Endothelial cell (in vitro differentiated cells): ENCODE measurements at places on chromosomes 11 and 22. TPM values are rescaled to one million over a fixed set of nuclear protein-coding genes. Genes with fewer than 3 reads are reported as not detected.

The SCUBE1 gene
- total RNA-seq: 54.7 TPM

The ZNF70 gene
- 8.0 TPM for total RNA-seq

The SYT12 gene
- 0.82 TPM for total RNA-seq

The SEPTIN5 gene
- total RNA-seq: 2.3 TPM

The UBE2L6 gene
- 56.2 TPM for total RNA-seq

The OVOL1 gene
- total RNA-seq: not detected

The MB gene
- total RNA-seq: not detected

The SLCO2B1 gene
- 3.5 TPM for total RNA-seq

The BUD13 gene
- total RNA-seq: 16.9 TPM

The DEAF1 gene
- total RNA-seq: 118 TPM

The IGLL5 gene
- not detected for total RNA-seq

GRCh38 chr22:41620589-41621098, at the start of gene DESI1:
DESI1 (minus strand) TSS chr22:41621043; CDS start chr22:41620839, 204 bp downstream.
- H3K27me3 ChIP-seq: no peaks in the 10 kb centered on the region

DNA sequence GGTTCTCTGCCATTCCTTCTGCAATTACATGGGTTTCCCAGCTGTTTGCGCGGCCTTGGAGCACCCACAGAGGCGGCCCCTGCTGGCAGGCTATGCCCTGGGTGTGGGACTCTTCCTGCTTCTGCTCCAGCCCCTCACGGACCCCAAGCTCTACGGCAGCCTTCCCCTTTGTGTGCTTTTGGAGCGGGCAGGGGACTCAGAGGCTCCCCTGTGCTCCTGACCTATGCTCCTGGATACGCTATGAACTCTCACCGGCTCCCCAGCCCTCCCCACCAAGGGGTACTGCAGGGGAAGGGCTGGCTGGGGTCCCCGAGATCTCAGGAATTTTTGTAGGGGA, 2.6 kb downstream of the RCE1 start:
- H3K27me3 ChIP-seq: peaks cover 22% of the 10 kb centered on the region
- H3K4me1 ChIP-seq: peaks cover 17% of the 10 kb centered on the region
- peaks cover 10% of the 10 kb centered on the region for H3K36me3 ChIP-seq
- no peak for DNase-seq
- H3K27ac ChIP-seq: no peak overlapping the region
- no peak overlapping the region for H3K4me3 ChIP-seq

GRCh38 chr11:57500515-57500914, 15.0 kb downstream of the SLC43A1 start:
- peak overlapping the region; percentile 76 for H3K27ac ChIP-seq
- DNase-seq: no peak
- peaks cover 11% of the 10 kb centered on the region for H3K36me3 ChIP-seq
- H3K4me3 ChIP-seq: no peak overlapping the region

GRCh38 chr11:18265949-18266348, at the start of gene SAA1:
SAA1 (plus strand) TSS chr11:18266264; CDS start chr11:18266888, 624 bp downstream.
- no peak for DNase-seq
- H3K27ac ChIP-seq: no peak within 1 kb of the TSS
- H3K27me3 ChIP-seq: no peaks in the 10 kb centered on the region
- H3K4me1 ChIP-seq: no peaks in the 10 kb centered on the region
- H3K36me3 ChIP-seq: peaks cover 3% of the 10 kb centered on the region

DNA sequence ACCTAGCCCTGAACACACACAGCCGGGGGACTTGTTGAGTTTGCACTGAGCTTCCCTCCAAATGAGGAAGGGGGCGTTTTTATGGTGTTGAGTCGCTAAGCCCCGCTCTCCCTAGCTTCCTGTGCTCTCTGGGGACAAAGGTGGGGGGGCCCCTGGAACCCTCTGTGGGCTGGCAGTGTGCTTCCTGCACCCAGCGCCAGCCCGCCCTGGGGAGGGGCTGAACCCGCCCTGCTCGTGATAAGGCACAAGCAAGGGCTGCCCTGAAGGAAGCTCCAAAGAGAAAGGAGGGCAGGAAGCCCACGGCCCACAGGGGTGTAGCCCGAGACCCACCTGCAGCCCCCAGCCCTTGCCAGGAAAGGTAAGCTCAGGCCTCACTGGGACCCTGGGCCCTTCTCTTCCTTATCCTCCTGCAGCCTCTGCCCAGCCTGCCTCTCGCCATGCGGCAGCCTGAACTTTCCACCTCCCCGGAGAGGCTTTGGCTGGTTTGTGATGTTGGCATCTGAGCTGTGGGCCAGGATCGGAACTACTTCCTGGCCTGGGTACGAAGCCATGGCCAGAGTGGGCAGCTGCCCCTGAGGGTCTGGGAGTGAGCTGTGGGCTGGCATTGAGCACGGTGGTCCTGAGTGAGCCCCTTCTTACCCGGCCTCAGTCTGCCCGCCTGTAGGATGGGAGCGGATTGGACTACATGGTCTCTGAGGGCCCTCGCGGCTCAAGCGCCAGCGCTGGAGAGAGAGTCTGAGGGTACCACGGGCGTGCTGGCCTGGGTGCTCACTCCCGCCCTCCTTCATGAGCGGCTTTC, at the start of gene FERMT3:
Gene FERMT3, plus strand, starts transcription at position 265 of the 799 bp plus-strand sequence. CDS start 644 bp downstream, outside the sequence.
- no peak within 1 kb of the TSS for H3K4me3 ChIP-seq
- peak within 1 kb of the TSS; percentile 64 for H3K27ac ChIP-seq
- DNase-seq: no peak
- H3K36me3 ChIP-seq: peaks cover 20% of the 10 kb centered on the region

DNA sequence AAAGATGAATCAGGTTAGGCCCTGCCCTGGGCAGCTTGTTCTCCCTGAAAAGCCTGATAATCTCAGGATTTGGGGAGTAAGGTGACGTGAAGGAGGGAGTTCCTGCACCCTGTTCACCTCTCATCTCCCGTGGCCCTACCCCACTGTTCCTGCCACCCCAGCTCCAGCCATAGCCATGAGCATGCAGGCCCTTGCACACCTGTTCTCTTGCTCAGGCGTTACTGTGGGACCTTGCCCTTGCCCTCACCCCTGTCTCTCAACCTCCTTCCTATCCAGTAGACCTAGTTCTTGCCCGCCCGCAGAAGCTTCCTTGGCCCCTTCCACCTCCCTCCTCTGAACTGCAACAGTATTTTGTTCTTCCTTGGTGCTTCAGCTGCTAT, 15.0 kb downstream of the TSKU start:
- H3K4me1 ChIP-seq: no peaks in the 10 kb centered on the region
- H3K27ac ChIP-seq: no peak overlapping the region
- DNase-seq: no peak
- H3K4me3 ChIP-seq: no peak overlapping the region
- peaks cover 3% of the 10 kb centered on the region for H3K36me3 ChIP-seq
- peaks cover 6% of the 10 kb centered on the region for H3K27me3 ChIP-seq

- peaks cover 6% of the 10 kb centered on the region for H3K27me3 ChIP-seq
- H3K27ac ChIP-seq: no peak overlapping the region
- peak overlapping the region; percentile 82 for H3K4me3 ChIP-seq
- no peak for DNase-seq
Observed at GRCh38 chr11:57427727-57428082, 784 bp upstream of the SLC43A3 start.

- peaks cover 8% of the 10 kb centered on the region for H3K36me3 ChIP-seq
- no peak for DNase-seq
- H3K27me3 ChIP-seq: peaks cover 2% of the 10 kb centered on the region
- no peak overlapping the region for H3K27ac ChIP-seq
- no peak overlapping the region for H3K4me3 ChIP-seq
Observed at GRCh38 chr11:27290261-27291050, 72.6 kb downstream of the CCDC34 start.

DNA sequence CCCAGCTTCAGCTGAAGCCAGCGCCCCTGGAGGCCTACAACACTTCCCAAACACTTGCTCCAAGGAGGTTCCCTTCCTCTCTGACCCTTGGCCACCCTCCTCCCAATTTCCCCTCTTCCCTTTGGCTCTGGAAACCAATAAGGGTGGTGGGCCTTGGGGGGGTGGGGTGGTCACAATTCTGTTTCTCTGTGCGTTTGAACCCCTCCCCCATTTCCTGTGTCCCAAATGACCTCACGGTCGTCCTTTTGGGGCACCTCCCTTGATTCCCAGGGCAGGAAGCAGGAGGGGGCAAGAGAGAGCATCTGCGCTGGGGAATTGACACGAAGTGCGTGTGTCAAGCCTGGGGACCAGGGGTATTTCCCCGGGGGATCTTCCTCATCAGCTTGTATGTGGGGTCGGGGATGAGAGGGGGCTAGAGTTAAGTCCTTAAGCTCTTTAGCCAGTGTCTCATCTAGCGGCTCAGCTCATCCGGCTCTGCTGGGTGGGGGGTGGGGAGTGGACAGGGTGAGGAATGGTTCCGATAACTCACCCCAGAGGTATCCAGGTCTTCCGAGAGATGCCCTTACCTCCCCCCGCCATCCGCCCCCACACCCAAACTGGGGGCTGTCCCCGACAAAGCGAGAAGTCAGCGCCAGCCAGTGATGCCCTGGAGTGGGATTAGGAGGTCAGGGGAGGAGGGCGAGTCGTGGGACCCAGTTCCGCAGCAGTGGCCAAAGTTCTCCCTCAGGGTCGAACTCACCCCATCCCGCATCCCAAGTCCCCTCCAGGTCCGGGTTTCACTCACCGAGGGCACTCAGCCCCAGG, 587 bp downstream of the ESAM start:
- peak overlapping the region; percentile 98 for H3K4me3 ChIP-seq
- H3K27ac ChIP-seq: peak overlapping the region; percentile 97
- DNase-seq: peak; percentile 58
- peaks cover 33% of the 10 kb centered on the region for H3K4me1 ChIP-seq
- H3K27me3 ChIP-seq: peaks cover 20% of the 10 kb centered on the region
- peaks cover 39% of the 10 kb centered on the region for H3K36me3 ChIP-seq

DNA sequence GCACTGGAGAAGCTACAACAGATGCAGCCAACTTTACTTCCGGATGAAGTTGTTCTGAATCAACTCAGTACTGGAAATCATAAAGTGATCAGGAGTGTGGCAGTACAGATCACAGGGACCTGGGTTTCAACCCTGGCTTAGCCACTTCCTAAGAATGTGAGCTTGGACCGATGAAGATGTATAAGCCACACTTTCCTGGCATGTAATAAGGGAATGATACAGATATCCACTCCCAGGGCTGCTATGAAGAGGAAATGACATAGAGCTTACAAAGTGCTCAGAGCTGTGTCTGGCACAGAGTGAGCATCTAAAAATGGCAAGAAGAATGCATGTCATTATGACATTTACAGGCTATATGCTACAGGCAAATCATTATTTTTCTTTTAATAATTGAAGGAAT, 378.7 kb downstream of the NTM start:
- peaks cover 1% of the 10 kb centered on the region for H3K27me3 ChIP-seq
- no peak overlapping the region for H3K27ac ChIP-seq
- H3K4me3 ChIP-seq: no peak overlapping the region
- no peaks in the 10 kb centered on the region for H3K4me1 ChIP-seq
- DNase-seq: no peak

GRCh38 chr22:27510024-27510423, 291.5 kb downstream of the MN1 start:
- DNase-seq: no peak
- no peaks in the 10 kb centered on the region for H3K4me1 ChIP-seq
- H3K27me3 ChIP-seq: peaks cover 4% of the 10 kb centered on the region
- no peak overlapping the region for H3K4me3 ChIP-seq
- no peak overlapping the region for H3K27ac ChIP-seq
- no peaks in the 10 kb centered on the region for H3K36me3 ChIP-seq

- H3K27me3 ChIP-seq: peaks cover 12% of the 10 kb centered on the region
- H3K36me3 ChIP-seq: peaks cover 7% of the 10 kb centered on the region
- peaks cover 92% of the 10 kb centered on the region for H3K4me1 ChIP-seq
- H3K27ac ChIP-seq: no peak overlapping the region
- DNase-seq: no peak
- H3K4me3 ChIP-seq: no peak overlapping the region
Observed at GRCh38 chr22:23219317-23219716, 39.0 kb downstream of the BCR start.

DNA sequence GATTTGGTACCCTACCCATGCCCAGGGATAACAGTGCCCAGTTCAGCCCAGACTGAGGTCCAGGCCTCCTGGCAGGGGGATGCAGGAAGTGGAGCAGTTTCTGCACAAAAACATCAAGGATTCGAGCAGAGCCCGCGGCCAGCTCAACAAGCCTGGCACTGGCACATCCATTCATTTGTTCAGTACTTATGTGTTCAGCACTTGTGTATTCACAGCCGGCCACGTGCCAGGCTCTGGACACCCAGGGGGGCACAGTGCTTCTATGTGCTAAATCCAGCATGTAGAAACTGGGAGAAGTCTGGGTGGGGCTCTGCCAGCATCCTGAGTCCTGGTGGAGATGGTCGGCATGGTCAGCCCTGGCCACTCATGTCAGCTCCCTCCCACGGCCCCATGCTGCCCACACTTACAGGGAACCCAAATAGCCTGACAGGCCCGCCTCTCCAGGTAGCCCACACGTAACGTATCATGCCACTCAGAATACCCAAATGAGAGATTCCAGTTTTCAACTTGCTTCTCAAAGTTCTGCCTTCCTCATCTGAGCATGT, 28.5 kb downstream of the LINC01488 start:
- H3K4me3 ChIP-seq: no peak overlapping the region
- no peak for DNase-seq
- peaks cover 3% of the 10 kb centered on the region for H3K27me3 ChIP-seq
- no peaks in the 10 kb centered on the region for H3K4me1 ChIP-seq

DNA sequence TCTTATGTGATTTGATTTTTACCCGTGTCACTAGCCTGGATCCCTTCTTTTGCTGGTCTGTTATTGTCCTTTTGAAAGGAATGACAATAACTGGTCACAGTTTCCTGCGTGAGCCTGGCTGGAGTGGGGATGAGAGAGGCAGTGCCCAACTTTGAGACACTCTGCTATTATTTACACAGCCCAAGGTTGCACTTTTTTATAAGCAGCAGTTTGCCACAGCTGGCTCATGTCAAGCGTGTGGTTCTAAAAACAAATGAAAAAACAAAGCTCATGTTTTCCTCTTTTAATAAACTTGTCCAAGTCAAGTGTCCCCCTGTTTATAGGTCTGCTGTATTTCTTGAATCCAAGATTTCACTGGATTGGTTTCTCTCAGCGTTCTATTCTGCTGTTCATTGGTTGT, 201.3 kb downstream of the GRIK4 start:
- H3K4me3 ChIP-seq: no peak overlapping the region
- H3K27me3 ChIP-seq: peaks cover 6% of the 10 kb centered on the region
- H3K36me3 ChIP-seq: no peaks in the 10 kb centered on the region
- H3K4me1 ChIP-seq: peaks cover 12% of the 10 kb centered on the region
- no peak overlapping the region for H3K27ac ChIP-seq

GRCh38 chr11:95296621-95297025, 65.6 kb upstream of the SESN3 start:
- peaks cover 25% of the 10 kb centered on the region for H3K4me1 ChIP-seq
- no peak for DNase-seq
- no peaks in the 10 kb centered on the region for H3K36me3 ChIP-seq
- no peak overlapping the region for H3K27ac ChIP-seq

GRCh38 chr11:70034740-70035365, 43.3 kb upstream of the ANO1 start:
- H3K27me3 ChIP-seq: peaks cover 5% of the 10 kb centered on the region
- H3K27ac ChIP-seq: no peak overlapping the region
- peaks cover 9% of the 10 kb centered on the region for H3K4me1 ChIP-seq
- H3K4me3 ChIP-seq: no peak overlapping the region
- peaks cover 11% of the 10 kb centered on the region for H3K36me3 ChIP-seq
- no peak for DNase-seq

- no peak for DNase-seq
- H3K4me1 ChIP-seq: peaks cover 58% of the 10 kb centered on the region
- H3K27ac ChIP-seq: peak overlapping the region; percentile 22
- H3K4me3 ChIP-seq: no peak overlapping the region
- H3K27me3 ChIP-seq: peaks cover 3% of the 10 kb centered on the region
Observed at GRCh38 chr22:31950226-31950625, 5.9 kb downstream of the YWHAH start.
